ENCODE measurements at places on chromosomes 5 and 9. TPM values are rescaled to one million over a fixed set of nuclear protein-coding genes. Genes with fewer than 3 reads are reported as not detected.

DNA sequence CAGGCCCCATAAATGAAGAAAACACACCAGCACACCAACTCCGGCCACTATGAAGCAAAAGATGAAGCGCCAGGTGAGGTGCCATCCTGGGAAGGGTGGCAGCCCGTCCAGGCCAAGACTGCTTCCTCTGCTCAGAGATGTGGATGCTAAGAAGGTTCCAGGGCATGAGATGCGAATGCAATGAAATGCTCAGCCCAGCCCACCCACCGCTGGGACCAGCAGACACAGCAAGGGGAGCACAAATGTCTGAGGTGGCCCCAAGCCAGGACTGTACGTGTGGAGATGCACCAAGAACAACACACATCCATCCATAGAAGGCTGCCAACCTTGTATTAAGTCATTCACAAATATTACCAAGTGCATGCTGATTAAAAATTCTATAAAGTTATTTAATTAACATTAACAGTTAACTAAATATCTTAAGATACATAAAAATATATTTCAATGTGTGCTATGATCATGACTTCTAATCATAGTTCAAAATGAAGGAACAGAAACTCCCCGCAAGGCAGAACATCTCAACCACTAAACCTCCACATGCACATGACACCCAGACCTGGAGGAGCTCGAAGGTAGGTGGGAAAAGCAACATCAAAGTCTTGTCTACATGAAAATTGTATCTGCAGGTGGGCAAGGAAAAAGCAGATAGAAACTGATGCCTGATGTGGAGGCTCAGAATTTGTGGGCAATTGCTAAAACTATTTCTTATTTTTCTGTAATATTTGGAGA lies 43.7 kb downstream of the BICD2 start:
- DNase-seq, result no peak

The PAX5 gene
- total RNA-seq, result not detected

The FBN2 gene
- total RNA-seq, result 0.15 TPM

GRCh38 chr5:32082701-32083100 lies 91.4 kb downstream of the GOLPH3 start:
- DNase-seq, result no peak

DNA sequence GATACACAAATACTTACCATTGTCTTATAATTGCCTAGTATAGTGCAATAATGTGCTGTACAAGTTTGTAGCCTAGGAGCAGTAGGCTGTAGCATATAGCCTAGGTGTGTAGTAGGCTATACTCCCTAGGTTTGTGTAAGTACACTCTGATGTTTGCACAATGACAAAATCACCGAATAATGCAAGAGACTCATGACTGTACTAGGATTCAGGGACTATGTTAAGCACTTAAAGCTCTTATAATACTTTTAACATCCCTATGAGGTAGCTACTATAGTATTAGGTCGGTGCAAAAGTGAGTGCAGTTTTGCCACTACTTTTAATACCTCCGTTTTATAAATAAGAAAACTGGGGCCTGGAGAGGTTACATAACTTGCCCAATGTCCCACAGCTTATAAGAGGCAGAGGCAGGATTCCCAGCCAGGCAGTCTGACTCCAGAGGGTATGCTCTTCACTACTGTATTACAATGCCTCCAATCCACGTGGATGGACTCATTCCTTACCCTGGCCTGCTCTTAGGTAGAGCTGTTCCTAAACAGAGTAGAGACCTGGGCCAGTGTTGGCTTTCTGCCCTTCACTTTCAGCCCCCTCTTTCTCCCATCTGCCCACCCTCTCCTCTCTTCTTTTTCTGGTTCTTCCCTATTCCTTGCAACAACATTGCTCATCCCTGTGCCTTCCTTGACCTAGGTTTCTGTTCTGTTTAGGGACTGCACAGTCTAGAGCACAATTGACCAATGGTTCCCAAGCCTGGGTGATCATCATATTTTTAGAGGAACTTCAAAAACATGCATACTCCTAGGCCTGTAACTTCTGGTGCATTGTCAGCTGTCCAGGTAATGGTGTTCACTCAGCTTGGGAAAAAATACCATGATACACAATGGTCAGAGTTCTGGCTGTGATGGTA lies 114.0 kb downstream of the CARTPT start:
- no peak for DNase-seq

DNA sequence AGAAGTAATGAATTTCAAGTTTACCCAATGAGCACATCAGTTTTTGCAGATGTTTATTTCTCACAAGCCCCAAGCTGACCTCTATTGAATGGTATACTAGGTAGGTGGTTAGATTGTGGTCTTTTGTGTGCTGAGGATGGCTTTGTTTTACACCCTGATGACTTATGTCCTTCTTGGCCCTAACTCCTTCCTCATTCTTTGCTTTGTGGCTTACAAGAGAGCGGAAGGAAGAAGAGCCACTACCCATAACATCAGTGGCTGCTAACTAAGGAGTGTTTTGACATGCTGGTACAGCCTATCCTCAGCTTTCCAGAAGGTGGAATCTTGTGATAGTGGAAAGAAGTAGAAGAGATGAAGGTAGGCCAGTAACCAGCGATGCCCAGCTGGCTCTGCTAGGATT lies 85.7 kb upstream of the NTRK2 start:
- DNase-seq, result no peak

The PDGFRB gene
- not detected for total RNA-seq

The TLX3 gene
- not detected for total RNA-seq

DNA sequence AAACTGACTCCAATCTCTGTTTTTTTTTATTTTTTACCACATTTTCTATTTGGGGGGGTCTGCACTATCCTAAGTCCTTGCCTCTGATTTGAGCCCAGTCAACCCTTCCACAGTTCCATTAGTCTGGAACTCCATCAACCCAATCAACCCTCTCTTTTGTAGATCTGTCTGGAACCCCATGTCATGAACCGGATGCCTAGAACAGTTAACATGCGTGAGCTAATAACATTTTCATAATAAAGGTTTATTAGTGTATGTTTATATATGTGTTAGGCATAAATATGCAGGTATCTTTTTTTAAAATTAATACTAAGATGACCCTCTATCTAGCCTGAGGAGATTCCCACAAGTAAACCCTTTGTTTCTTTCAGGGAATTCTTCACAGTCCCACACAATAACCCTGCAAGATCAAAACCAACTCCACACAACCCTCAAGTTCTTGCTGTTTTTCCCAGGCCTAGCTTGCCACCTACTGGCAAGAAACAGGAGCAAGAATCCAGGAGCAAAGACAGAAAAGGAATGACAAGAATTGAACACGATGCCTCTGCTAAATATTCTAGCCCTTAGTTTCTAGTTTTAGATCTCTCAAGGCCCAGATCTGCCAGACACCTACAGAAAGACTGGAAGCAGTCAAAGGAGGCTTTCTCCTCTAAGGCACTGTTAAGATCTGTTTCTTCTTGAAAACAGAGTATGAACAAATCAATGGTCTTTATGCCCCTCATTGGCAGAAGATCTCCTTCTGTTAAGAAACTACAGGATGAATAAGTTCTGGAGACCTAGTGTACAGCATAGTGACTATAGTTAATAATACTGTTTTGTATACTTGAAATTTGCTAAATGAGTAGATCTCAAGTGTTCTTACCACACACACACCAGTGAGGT lies 100.4 kb downstream of the TRIM36 start:
- no peak for DNase-seq

DNA sequence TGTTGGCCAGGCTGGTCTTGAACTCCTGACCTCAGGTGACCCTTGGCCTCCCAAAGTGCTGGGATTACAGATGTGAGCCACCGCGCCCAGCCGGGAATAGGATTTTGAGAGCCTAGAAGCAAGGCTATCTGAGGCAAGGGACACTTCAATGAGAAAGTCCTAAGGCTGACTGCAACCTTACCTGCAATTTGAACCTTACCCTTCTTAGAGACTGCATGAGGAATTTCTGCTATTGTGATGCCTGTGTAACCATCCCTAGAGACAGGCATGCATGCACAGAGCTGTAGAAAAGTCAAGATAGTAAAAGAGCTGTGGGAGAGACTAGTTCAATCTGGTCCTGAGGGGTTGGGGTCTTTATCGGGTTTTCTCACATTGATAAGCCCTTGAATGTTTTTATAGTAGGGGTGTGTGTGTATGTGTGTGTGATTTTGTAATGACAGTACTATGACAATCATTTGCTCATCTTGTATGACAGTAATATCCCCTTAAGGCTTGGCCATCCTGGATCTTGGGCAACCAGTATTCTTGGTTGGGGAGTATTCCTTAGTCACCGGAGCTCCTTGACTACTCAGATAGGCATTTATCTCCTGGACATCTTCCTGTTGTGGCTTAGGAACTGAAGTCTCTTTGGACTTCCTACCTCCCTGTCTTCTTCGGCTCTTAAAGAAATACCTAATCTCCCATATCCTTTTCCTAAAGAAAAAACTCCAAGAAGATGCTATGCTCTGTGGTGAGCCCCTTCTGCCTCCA lies 11.2 kb downstream of the DNAJB5 start:
- no peak for DNase-seq

The CLIC3 gene
- total RNA-seq, result 3.1 TPM

The CXCL14 gene
- total RNA-seq, result not detected

DNA sequence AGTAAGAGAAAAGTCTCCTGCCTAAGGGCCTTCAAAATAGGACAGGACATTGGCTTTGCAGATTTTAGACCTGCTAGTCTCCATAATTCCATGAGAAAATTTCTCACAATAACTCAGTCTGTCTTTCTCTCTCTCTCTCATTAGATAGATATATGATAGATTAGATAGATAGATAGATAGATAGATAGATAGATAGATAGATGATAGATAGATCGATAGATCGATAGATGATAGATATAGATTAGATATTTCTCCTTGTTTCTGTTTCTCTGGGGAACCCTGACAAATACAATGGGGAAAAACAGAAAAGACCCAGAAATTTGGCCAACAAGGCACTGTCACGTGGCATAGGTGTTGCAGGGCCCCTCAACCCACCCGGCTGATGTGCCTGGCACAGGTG lies 84.4 kb upstream of the ALDH1B1 start:
- no peak for DNase-seq

DNA sequence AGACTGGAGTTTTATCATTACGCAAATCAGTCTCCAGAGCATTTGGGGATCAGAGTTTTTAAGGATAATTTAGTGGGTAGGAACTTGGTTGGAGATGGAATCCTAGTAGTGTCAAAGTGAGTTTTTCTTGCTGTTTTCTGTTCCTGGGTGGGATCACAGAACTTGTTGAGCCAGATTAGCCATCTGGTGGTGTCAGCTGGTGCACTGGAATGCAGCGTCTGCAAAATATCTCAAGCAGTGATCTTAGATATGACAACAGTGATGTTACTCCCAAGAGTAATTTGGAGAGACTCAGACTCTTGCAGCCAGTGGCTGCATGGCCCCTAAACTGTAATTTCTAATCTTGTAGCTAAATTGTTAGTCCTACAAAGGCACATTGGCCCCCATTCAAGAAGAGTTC lies 1257.8 kb downstream of the MAT2B start:
- no peak for DNase-seq

GRCh38 chr5:88693071-88693932 lies 189.7 kb downstream of the MEF2C start:
- DNase-seq, result no peak

DNA sequence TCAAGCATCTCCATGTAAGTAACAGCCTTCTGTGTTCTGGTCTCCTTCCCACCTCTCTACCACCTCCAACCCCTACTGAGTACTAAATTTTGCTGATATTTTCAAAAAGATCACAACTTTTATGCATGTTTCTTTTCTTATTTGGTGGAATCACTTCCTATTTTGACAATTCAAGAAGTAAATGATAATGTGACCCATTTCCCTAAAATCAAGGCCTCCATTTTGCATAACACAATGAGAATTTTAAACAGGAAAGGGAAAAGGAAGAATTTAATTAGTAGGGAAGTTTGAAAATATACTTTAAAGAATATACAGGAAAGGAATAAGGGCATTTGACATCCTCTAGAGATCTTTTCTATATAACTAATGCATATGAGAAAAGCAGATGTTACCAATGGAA lies 212.9 kb upstream of the RASA1 start:
- no peak for DNase-seq

- DNase-seq, result no peak
Observed at GRCh38 chr5:150109921-150110320, 23.6 kb upstream of the CSF1R start.

- DNase-seq, result no peak
Observed at GRCh38 chr5:91277093-91277626, 106.0 kb downstream of the ARRDC3 start.

DNA sequence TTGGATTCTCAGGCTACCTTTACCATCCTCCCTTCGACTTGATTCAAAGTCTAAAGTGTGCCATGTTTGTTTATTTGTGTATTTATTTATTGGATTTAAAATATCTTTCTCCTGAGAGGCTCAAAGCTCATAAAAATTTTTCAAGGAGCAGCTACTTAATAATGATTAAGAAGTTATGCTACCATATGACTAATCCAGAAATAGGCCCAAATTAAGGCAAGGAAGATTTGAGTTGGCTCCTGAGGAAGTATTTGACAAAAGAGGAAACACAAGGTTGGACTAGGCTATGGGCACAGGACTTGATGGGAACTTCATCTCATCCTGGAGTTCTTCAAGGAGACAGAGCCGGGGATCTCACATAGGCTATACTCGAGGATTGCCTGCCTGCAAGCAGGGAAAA lies 22.4 kb upstream of the PPP2CA start:
- DNase-seq, result no peak

The BTNL9 gene
- total RNA-seq, result not detected

DNA sequence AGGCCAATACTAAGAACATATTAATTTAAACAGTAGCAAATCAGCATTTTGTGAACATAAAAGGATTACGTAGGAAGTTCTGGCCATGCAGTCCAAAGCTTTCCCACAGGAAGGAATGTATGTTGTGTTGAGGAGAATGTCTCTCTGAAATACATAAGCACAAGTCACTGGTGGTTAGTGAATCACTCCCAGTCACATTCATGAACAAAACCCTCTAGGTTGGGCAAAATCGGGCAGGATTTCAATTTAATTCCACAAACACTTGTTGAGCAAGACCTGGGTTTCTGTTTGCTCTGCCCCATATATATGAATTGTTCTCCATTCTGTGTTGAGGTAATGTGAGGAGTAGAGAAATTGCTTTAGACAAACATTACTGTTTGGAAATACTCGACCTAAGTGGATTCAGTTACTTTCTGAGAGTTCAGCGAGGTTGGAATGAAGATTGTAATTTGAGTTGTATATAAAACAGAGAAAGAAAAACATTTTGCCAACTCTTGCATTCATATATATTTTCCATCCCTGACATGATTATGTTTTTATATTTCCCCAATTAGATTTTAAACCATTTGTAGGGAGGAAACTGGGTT lies 127.6 kb upstream of the RPS23 start:
- DNase-seq, result no peak
